CD8-positive, alpha-beta memory T cell (primary cell): ENCODE measurements at places on chromosomes 12 and 14. TPM values are rescaled to one million over a fixed set of nuclear protein-coding genes. Genes with fewer than 3 reads are reported as not detected.
A peak's percentile ranks its signal among the peaks of the same experiment; 100 is the strongest.

DNA sequence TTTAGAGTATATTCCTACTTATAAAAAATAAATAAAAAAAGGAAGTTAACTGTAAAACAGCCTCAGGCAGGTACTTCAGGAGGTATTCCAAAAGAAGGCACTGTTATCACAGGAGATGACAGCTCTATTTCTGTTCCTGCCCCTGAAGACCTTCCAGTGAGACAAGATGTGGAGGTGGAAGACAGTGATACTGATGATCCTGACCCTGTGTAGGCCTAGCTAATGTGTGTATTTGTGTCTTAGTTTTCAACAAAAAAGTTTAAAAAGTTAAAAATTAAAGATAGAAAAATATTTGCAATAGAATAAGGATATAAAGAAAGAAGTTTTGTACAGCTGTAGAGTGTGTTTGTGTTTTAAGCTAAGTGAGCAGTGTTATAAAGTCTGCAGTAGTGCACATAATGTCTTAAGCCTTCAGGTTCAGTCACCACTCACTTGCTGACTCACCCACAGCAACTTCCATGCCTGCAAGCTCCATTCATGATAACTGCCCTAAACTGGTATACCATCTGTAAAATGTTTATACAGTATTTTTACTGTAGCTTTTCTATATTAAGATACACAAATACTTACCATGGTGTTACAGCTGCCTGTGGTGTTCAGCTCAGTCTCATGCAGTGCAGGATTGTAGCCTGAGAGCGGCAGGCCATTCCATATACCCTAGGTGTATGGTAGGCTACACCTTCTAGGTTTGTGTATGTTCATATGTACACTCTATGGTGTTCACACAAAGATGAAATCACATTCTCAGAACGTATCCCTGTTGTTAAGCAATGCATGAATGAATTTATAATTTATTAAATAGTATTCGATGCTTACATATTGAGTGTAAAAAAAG, 121.1 kb downstream of the ANO6 start:
- DNase-seq: no peak

DNA sequence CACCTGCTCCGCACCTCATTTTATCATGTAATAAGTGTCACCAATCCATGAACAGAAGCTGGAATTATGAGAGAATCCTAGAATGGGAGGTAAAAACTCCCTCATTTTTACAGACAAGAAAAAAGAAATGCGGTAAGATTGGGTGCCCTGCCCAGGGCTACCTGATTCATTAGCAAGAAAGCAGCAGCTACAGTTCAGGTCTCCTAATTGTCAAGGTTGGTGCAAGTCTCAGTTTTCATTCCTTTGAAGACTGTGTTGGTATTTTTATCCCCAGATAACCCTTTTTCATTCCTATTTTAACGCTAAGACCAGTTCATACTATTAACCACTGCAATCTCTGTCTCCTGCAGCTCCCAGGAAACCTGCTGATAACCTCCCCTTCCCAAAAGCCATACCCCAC, 6.9 kb downstream of the DUSP6 start:
- DNase-seq: no peak

DNA sequence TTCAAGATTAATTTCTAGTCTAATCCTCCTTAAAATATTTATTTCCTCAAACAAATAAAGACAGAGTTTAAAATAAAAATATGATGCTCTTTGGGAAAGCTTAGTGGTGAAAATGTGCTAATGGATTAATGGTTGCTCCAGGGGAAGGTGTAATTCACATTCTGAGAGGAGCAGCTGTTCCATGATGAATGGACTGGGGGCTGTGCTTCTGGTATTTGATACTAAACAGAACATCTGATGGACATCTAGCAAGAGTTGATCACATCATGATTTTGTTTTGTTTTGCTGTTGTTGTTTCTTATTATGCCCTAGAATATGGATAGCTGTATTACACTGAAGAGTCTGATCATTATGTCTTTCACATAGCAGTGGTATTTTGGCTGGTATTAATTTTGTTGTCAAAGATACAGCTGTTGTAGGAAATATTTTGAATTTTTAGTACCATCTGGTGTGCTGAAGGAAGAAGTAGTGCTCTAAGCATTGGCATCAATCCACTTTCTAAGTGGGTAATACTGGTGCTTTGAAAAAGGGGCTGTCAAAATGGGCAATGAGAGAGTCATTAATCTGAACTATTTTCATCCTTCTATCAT, 296.4 kb downstream of the ADAMTS20 start:
- no peak for DNase-seq

Gene GLT1D1
- polyA plus RNA-seq: 0.24 TPM

GRCh38 chr12:94532490-94533422, 73.1 kb upstream of the CEP83 start:
- DNase-seq: peak; percentile 53

GRCh38 chr12:91493308-91493707, 310.7 kb upstream of the DCN start:
- no peak for DNase-seq

Gene LUM
- polyA plus RNA-seq: not detected

Gene ACRBP
- not detected for polyA plus RNA-seq

- DNase-seq: no peak
These were observed 5.6 kb upstream of the INF2 start for GRCh38 chr14:104683653-104684448.

DNA sequence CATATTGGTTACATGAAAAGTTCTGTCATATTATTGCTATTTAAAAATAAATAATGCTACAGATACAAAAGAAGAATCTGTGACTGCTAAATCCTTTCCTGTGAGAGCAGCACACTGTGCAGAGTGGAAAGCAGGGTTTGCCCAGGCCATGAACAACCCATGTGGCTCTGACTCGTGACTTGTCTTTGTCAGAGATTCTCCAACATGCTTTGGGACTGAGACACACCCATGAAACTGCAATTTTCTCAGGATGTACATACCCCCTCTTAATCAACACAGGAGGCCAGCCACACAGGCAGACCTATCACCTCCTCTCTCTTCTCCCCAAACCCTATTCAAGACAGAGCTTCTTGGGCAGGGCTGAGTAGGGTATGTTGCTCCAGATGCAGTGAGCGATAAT, 96.8 kb upstream of the NTF3 start:
- no peak for DNase-seq

- DNase-seq: no peak
These were observed 2.4 kb downstream of the NR4A1 start for GRCh38 chr12:52053536-52054209.

Gene MYO1H
- polyA plus RNA-seq: not detected

DNA sequence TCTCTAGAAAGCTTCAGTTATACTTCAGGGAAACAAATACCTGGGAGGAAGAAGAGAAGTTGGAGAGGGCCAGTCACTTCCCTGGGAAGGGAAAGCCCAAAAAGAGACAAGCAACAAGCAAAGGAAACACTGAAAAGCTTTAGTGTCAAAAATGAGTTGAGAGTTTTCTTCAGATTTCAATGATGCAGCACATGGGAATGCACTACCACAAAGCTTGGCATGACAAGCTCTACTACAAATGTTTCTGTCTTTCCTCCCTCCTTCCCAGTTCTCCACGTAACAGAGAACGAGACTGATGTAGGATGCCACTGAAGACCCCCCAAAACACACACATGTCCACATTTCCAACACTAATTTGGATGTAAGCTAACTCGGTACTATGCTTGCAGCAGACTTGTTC, 26.8 kb upstream of the ADAMTS20 start:
- DNase-seq: no peak

Gene MSRB3
- polyA plus RNA-seq: not detected

DNA sequence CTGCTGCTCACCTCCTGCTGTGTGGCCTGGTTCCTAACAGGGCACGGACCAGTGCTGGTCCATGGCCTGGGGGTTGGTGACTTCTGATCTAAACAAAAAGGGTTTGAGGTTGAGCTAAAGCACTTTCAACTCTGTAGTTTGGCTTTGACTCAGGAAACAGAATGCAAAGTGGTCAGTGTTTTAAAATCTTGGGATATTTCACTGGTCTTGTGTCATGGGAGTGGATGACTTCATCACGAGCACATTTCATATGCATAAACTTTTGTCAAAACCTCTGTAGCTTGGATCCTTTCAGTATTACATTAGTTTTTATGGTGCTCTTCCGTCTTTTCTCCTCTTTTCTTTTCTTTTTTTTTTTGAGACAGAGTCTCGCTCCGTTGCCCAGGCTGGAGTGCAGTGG, 25.6 kb downstream of the FAM161B start:
- no peak for DNase-seq

DNA sequence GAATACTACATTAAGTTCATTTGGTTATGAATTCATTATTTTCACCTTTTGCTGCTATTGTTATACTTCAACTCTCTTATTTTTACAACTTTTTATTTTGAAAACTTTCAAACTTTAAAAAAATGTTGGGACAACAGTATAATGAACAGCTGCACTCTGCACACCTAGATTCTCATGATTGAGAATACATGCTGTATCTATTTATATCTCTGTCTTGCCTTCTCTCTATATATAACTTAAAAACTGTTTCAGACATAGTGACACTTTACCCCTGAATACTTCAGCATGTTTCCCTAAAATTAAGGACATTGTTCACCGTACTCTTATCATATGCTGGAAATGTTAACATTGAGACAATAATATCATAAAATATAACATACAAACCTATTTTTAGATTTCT, 237.1 kb downstream of the GPHN start:
- no peak for DNase-seq
